Fibroblast of mammary gland (primary cell): ENCODE measurements at places on chromosomes 11 and 22.

DNA sequence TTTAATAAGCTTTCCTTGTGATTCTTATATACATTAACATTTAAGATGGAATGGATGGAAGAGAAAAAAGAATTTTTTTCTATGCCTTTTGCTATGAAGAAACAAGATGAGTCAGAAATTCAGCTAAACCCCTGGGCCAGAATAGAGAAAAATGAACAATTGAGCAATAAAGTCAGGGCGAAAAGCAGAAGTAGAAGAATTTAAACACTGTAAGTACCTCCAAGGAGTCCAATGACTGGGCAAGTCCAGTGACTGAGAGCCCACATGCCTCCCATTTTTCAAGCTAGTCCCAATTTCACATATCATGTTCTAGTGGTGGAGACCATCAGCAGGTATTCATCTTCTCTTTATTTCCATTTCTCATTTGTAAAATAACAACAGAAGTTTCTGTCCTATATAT, 18.6 kb upstream of the APLP2 start:
- peak; percentile 63 for DNase-seq

GRCh38 chr11:117478926-117479325, 151.3 kb downstream of the CEP164 start:
- DNase-seq, result no peak

DNA sequence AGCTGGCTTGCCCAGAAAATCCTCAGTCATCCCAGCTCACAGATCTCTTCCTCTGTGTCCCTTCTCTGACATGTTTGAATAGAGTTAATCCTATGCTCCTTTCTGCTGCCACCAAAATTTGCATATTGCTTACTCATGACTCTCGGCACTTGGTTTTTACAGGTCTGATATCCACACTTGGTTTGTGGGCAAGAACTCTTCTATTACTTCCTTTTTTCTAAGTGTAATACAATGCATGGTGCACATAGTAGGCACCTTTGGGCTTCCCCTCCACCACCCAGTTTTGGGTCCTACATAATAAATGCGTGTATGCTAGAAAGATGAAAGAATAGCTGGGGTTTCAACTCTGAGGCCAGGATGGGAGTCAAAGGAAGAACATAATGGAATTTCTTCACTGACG, 69.7 kb upstream of the GRK3 start:
- DNase-seq, result no peak

DNA sequence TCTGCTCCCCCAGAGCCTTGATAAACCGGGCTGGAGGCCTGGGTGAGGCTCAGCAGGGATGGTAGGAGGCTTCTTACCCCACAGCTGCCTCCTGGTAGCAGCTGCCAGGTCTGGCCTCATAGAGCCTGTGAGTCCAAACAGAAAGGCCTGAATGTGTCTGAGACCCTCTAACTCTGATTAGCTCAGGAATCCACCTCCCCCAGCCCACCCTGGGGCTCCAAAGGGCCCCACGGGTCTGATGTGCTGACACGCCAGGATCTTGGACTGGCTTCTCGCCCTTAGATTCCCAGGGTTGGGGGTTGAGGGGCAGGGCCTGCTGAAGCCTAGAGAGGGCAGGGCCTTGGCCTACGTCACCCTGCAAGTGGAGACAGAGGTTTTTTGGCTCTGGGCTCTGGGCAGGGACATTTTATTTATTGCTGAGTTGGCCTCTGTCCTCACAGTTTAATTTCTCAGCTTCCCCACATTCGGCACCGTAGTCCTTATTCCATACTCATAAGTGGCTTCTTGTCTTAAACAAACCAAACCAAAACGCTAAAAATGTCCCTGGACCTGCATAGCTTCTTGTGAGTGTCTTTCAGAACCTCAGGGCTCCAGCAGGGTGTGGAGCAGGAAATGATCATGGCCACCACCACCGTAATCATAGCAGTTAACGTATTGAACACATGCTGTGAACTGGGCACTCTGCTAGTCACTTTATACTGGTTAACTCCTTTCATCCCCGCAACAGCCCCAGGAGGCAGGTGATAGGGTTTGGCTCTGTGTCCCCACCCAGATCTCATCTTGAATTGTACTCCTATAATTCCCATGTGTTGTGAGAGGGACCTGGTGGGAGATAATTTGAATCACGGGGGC, 25.1 kb downstream of the KIAA1671 start:
- no peak for DNase-seq

GRCh38 chr11:76939219-76939631, 78.5 kb downstream of the ACER3 start:
- peak; percentile 5 for DNase-seq

DNA sequence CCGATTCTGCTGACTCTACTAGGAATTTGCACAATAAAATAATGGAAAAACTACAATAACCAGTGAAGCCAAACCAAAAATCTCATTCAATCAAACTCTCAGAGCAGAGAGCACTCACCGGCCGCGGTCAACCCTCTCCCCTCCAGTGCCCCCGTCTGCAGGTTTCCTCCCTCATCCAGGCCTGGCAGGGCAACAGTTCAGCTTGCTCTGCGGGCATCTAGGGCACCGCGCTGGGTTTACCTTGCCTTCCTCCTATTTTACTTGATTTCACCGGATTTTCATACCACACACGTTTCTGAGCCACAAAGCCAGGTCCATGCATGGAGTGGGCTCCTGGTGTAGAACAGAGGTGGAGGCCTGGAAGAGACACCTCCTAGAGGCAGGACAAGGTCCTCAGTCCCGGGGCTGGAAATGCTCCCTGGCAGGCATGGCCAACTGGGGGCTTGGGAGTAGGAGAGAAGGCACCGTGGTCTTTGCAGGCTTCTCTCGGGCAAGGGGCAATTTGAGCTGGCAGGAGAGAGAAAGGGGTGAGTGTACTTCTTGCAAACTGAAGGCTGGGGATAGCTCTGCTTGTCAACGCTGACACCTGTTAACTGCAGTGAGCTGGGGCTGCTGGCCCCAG, 938.4 kb downstream of the BRD1 start:
- no peak for DNase-seq

- DNase-seq, result peak; percentile 25
Measured at GRCh38 chr11:47099214-47099917, 77.3 kb downstream of the ARFGAP2 start.

DNA sequence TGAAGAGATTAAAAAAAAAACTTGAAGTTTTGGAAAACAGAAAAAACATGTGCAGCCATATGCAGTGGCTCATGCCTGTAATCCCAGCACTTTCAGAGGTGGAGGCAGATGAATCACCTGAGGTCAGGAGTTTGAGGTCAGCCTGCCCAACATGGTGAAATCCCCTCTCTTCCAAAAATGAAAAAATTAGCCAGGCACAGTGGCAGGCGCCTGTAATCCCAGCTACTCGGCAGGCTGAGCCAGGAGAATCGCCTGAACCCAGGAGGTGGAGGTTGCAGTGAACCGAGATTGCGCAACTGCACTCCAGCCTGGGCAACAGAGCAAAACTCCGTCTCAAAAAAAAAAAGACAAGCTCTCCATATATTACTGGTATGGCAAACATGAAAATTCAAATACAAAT, 7.6 kb downstream of the DLG2 start:
- peak; percentile 32 for DNase-seq

DNA sequence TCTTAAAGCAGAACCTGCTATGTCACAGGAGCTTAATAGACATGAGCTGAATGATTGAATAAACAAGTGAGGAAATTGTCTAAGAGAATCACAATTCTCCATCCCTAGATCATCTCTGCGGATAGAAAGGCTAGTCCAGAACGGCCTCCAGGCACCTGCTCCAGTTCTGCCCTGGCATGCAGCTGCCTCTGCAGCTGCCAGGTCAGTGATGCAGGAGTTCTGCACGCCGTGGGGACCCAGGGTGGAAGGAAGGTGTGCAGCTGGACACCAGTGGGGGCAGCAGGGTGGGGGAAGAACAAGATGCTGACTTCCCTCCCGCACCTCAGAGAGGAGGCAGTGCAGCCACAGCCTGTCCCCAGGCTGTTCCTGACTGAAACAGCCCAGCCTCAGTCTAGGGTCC, 192.1 kb upstream of the NCAM1 start:
- DNase-seq, result no peak

GRCh38 chr22:49372111-49372529, 455.6 kb downstream of the BRD1 start:
- no peak for DNase-seq

GRCh38 chr22:17828502-17829080, 54.3 kb upstream of the BID start:
- no peak for DNase-seq
